ENCODE measurements at places on chromosomes 12 and 14.

GRCh38 chr12:111720457-111720856 lies 34.6 kb downstream of the ACAD10 start:
- DNase-seq = no peak

GRCh38 chr12:94717108-94717507 lies 66.8 kb upstream of the TMCC3 start:
- DNase-seq = no peak

DNA sequence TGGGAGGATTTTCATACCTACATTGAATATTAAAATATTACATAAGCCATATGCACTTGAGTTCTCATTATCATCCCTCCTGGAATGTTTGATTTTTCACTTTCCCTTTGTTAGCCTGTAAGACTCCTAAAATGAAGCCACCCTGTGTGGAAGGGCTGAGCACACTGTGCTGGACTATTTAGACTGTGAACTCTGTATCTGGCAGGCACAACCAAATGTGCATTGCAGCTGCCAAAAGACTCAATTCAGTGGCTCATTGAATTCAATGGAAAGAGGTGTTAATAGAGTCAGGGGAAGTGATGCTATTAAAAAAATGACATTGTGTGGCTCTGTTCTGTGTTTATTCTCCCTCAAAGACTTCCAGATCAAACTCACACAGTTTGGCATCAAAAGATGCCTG lies 111.1 kb downstream of the SMOC1 start:
- no peak for DNase-seq

DNA sequence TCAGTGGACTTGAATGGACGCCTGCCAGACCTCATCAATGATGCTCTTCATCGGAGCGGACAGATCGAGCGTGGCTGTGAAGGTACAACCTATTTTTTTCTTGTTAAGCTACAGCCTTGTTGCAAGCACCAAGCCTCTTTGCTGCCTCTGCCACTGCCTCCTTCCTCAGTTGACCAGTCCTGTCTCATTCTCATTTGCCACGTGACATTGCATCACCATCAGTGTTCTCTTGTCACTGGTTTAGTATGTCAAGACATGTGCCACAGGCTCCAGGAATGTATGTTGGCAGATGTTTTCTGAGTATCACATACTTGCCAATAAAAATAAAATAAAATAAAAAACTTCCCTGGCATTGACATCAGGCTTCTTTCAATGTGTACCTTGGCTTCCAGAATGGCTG lies 798.1 kb downstream of the NRXN3 start:
- no peak for DNase-seq

DNA sequence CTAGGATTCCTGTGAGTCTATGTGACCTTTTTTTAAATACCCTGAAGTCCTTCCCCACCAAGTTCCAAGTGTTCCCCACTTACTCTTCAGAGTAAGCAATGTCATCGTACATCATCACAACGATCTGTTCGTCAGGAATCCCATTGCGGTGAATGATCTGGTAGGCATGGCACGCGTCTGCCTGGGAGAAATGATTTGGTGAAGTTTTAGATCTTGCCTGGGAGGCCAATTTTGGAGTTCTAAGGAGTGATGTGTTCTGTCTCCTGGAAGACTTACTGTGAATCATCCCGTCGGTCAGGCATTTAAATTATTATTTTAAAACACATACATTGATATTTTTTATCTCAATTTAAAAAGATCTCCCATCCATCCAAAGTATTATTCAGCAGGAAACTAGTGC lies 29.8 kb downstream of the LGMN start:
- DNase-seq = no peak

DNA sequence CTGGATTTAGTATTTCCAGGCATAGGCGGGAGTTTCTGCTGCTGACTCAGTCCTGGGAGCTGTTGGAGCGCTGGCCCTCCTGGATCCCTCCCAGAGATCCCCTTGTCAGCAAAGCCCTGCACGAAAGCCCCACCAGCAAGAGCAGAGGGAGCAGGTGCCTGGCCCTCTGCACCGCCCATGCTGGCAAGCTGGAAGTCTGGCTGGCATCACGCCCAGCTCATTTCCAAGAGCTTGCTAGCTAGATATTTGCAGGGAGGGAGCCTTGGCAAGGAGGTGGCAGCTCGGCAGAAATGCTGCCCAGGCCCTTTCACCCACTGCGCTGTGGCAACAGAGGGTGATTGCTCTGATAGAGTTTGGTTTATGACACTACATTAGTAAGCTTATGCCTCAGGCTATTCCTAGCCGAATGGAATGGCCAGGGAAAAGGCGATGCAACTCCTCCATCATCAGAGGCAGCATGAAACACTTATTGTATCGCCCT lies 193.9 kb downstream of the EMP1 start:
- DNase-seq = no peak

DNA sequence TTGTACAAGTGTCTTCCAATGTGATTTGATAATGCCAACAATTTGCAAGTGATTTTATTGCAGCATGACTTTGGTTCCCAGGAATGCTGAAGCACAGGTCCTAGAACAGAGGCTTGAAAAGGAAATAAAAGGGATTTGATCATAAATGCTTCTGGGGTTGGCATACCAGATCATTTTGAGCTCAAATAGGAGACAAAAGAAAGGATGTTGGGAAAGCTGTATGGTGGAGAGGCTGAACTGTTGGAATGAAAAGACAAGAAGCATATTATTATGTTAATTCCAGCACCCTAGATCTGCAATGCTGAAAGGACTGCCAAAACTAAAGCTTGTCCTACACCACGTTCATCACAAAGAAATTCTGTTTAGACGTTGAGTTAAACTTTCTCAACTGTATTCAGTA lies 143.1 kb downstream of the BICD1 start:
- no peak for DNase-seq

DNA sequence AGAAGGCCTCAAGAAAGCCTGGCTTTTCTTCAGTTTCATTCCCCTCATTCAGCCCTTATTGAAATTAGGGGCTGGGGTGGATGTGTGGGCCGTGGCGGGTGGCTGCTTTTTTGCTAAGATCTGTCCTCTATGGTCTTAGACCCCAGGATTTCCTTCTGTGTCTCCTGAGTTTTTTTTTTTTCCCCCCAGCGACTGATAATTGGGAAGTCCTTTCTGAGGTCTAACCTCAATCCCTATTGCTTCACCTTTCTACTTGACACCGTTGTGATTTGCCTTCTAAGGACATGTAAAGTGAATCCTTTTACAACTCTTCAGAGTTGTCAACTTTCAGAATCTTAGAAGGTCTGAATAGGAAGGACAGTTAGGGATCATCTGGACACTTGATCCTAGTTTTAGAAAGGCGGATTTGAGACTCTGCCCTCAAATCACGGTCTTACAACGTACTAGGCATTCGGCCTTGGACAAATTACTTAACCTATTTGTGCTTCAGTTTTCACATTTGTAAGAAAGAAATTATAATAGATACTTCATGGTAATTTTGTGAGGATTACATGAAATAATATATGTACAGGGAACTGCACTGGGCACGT lies 4.4 kb downstream of the GPR84 start:
- DNase-seq = peak; percentile 53

DNA sequence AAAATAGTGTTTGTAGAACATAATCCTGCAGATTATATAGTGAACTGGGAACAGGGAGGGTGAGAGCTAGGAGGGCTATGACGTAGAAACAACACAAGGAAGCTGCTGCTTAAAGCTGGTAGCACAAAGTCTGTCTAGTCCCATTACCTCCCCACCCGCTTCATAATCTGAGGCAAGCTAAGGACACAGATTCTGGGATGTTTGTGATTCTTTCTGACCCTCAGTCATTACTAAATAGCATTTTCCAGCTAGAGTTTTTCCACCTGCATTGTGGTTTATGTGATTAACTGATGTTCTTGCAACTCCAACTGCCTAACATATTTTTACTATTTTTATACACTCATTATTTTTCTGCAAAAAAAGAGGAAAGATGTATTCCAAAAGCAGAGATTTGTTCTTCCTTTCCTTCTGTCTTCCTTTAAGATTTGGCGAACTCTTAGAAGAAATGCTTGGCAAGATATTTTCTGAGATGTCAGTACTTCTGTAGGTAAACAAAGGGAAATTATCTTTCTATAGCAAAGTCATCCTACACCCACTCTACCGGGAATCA lies 293.2 kb upstream of the FAR2 start:
- no peak for DNase-seq

GRCh38 chr12:60494244-60494643 lies 898.4 kb downstream of the SLC16A7 start:
- no peak for DNase-seq

Measured in inflammatory macrophage (primary cell).